CD4-positive, alpha-beta T cell treated with Interleukin-12 subunit alpha and Interleukin-12 subunit beta, for 1 hour (primary cell): ENCODE measurements at places on chromosomes 12 and 14.

- DNase-seq = peak; percentile 33
These were observed 389.3 kb upstream of the USP15 start for GRCh38 chr12:61870658-61871484.

DNA sequence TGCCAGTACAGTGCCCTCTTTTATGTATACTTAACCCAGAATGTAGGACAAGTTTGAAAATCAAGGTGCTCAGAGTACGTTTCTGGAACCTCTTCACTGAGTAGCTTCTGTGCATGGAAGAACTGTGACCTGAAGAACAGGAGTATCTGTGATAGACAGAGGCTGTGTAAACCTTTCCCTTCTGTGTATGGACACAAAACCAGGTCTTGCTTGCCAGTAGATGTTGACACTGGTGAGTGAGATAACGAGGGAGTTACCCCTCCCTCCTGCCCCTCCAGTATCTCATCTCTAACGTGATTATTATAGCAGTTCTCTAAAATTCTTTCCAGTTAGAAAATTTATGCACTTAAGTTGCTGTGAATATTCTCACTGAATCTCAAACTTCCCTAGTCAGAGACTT is 170.8 kb downstream of the RPL10L start:
- DNase-seq = no peak

DNA sequence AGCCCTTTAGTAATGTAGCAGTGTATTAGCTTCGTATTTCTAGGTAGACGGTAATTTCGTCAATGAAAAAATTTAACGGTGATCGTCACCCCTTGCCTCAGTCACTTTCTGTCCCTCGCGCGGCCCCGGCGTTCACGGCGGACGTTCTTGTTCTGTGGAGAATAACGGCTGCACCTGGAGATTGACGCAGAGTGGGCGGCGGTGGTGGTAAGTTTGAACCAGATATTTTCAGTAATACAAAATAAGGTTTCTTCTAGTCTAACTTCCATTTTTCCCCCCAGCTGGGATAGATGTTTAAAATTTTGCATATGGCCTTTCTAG is 341 bp downstream of the ZNF10 start:
- no peak for DNase-seq

DNA sequence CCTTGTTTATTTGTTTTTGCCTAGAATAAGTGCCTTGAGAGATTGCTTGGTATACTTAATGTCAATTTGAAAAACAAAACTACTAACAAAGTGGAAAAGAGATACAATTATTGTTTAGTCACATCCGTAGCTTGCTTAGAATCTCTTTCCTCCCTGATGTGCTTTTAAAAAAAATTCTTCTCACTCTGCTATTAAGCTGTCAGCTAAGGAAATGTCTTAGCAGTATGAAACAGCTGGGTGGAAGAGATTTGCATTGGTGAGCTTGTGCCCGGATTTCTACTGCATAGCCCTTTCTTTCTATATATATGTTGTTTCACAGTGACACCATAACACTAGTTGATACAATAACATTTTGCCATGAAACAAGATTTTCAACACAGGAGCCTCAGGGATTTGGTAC is 229.4 kb upstream of the RGS6 start:
- DNase-seq = no peak

DNA sequence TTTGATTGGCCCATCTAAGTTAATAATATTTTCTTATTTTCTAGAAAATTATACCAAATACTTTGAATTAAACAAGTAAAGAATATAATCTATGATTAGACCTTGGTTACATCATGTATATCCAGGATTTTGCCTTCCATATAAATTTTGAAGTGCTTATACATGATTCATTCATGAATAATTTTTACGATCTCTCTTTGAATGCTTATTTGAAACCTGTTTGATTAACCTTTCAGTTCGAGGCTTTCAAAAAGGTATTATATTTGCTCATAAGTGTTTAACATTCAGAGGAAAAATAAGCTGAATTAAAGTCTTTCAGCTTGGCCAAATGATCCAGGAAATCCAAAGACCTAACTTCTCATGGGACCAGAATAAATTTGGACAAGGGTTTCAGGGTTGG is 495.2 kb upstream of the GARIN6 start:
- DNase-seq = no peak

DNA sequence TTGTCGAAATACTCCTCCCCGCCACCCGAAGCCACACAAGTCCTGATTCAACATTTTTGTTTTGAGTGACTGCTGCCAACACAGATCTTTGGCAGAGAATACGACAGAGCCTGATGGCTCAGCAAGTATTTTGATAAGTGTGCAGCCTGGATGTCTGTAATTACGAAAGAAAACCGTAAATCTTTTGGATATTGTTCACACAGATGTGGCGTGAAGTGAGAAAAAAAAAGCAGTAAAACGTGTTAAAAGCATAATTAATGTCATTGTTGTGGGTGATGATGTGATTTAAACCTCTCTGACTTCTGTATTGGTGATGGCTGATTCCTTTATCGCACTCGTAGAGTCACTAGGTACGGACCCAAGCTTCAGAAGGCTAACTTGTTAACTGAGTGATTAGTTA is 98.7 kb downstream of the PHETA1 start:
- DNase-seq = no peak

GRCh38 chr12:68971404-68971803 is 38.4 kb upstream of the CPM start:
- DNase-seq = no peak

GRCh38 chr14:105283028-105283427 is 17.8 kb downstream of the BRF1 start:
- no peak for DNase-seq

GRCh38 chr12:82996168-82996812 is 309.6 kb downstream of the TMTC2 start:
- DNase-seq = no peak

DNA sequence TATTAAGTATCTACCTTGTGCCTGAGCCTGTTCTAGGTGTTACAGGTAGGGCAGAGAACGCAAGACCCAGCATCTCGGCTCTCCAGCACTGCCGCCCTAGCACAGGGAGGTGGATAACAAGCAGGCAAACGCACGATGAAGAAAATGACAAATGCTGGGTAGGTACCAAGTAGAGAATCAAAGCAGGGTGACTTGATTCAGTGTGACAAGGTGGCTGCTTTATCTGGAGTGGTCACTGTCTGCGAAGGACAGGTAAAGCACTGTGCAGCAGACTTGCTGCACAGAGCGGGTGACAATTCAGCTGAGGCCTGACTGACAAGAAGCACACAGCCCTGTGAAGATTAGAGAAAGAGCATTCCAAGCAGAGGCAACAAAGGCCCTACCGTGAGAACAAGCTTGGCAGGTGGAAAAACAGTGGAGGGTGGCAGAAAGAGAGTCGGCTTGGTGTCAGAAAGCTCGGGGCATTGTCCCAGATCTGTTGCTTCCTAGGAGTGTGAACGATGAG is 12.9 kb downstream of the PRKCH start:
- DNase-seq = peak; percentile 55

GRCh38 chr14:61584331-61584741 is 111.0 kb upstream of the HIF1A start:
- no peak for DNase-seq

GRCh38 chr14:25001156-25001555 is 48.8 kb downstream of the STXBP6 start:
- no peak for DNase-seq

- DNase-seq = no peak
These were observed 93.6 kb upstream of the TMTC2 start for GRCh38 chr12:82593143-82593542.

DNA sequence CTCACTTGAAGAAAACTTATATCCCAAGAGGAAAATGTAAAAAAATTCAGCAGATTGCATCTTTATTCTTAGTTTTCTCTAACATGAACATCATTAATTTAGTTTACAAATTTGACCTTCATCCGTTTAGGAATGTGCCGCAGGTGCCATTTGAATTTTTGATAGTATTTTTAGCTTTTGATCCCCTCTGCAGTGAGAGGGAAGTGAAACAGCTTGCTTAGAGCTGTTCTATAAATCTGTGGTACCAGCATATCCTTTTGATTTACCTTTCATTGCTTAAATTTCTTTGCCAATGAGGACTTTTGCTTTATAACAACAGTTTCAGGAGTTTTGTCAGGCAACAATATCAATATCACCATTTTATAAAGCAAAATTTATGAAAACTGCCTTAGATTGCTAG is 32.7 kb downstream of the DUSP6 start:
- no peak for DNase-seq

GRCh38 chr14:55502746-55503284 is 62.4 kb upstream of the TBPL2 start:
- no peak for DNase-seq

DNA sequence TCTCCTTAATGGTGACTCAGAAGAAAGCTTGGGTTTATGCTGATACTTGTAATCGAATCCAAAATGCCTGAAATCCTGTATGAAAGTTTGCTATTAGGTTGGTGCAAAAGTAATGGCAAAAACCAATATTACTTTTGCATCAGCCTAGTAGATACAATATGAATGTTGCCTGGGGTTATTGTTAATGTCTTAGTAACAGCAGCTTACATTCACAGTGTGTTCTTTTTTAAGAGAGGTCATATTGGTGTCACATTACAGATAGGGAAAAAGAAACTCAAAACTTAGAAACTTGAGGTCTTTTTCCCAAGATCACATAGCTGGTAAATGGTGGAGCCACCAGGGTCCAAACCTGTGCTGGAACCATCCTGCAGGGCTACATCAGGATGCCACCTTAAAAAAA is 25.2 kb downstream of the SRGAP1 start:
- DNase-seq = no peak

DNA sequence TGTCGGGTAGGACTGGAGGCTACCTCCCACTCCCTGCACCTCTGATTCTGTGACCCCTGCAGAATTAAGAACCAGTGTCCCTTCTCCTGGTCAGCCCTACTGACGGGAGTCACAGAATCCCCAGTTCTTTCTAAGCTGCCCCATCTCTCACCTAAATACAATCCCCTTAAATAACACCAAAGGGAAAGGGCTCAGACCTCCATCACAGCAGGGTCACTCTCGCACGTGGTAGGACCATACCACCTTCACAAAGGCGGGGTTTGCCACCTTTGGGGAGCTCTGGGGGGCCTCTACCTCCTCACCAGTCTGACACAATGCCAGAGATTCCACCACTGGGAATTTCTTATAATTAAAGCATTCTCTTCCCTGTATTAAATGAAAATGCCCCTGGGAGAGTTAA is 35.6 kb downstream of the DAD1 start:
- DNase-seq = no peak

DNA sequence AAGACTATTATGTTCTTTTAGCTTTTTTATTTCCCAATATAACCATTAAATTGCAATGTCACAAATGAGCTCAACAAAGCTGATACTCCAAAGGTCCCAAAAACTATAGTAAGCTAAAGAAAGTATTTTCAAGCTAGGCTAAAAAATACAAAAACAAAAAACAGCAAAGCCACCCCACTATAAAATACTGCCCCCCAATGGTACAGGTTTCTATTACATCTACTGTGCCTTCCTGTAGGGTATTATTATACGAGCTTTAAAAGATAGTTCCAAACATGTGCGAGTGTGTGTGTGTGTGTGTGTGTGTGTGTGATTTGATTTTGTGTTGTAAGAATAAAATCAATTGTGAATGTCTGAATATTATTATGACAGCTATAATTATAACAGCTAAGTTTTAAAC is 1.1 kb downstream of the IFNG start:
- peak; percentile 72 for DNase-seq

GRCh38 chr14:106010783-106011182 is 484.4 kb downstream of the TMEM121 start:
- DNase-seq = no peak

DNA sequence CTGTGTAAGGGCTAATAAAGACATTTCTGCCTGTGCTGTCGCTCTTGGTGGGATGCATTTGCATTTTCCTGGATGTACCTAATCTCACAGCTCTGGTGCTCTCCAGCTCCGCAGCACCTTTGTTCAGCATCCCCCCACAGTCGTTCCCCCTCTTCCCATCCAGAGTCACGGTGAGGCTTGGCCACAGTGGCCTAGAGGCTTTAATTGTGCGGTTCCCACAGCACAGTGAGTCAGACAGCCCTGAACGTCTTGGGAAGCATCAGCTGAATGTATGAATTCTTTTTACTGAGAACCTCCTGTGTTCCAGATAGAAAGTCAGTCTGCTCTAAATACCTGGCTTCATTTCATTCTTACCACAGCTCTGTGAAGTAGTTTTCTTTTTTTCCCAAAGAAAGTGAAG is 28.7 kb downstream of the MLXIP start:
- no peak for DNase-seq

DNA sequence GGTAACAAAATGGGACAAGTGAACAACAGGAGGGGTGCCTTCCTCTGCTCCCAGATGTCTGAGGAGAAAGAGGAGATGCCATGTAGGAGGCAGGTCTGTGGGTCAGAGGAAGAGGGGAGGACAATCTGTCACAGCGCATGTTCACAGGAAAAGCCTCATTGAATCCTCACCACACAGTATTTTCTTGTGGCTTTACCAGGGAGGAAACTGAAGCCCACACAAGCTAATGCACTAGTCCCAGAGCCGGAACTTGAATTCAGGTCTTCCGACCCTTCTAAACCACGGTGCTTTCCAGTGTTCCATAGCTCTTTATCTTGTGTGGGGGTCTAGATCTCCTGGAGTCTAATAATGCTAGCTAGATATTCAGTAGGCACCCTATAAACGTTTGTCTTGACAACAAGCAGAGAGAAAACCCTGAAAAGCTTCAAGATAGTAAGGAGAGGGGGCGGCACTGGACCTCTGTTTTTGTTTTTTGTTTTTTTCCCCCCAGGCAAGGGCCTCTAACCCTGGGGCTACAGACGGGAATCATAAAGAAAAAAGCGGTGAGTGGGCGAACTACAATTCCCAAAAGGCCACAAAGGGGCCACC is 371 bp upstream of the SHMT2 start:
- peak; percentile 55 for DNase-seq

- no peak for DNase-seq
These were observed 1122.6 kb downstream of the FLRT2 start for GRCh38 chr14:86652526-86652925.

GRCh38 chr14:23605931-23606585 is 27.5 kb upstream of the JPH4 start:
- no peak for DNase-seq

GRCh38 chr12:47346251-47347019 is 266.7 kb upstream of the AMIGO2 start:
- no peak for DNase-seq

GRCh38 chr12:117472983-117473382 is 111.6 kb upstream of the NOS1 start:
- no peak for DNase-seq

- DNase-seq = peak; percentile 22
These were observed 3.7 kb downstream of the CLEC4A start for GRCh38 chr12:8127138-8127537.
